ENCODE measurements at places on chromosomes 6 and 20.
A peak's percentile ranks its signal among the peaks of the same experiment; 100 is the strongest.

- H3K4me3 ChIP-seq, result no peak overlapping the region
- no peak overlapping the region for H3K27ac ChIP-seq
- H3K36me3 ChIP-seq, result no peaks in the 10 kb centered on the region
- H3K4me1 ChIP-seq, result 0 out of 2 replicates have a peak, but pooled peaks cover 3% of the 10 kb centered on the region
Observed at GRCh38 chr6:15588971-15589634, 73.7 kb downstream of the DTNBP1 start.

DNA sequence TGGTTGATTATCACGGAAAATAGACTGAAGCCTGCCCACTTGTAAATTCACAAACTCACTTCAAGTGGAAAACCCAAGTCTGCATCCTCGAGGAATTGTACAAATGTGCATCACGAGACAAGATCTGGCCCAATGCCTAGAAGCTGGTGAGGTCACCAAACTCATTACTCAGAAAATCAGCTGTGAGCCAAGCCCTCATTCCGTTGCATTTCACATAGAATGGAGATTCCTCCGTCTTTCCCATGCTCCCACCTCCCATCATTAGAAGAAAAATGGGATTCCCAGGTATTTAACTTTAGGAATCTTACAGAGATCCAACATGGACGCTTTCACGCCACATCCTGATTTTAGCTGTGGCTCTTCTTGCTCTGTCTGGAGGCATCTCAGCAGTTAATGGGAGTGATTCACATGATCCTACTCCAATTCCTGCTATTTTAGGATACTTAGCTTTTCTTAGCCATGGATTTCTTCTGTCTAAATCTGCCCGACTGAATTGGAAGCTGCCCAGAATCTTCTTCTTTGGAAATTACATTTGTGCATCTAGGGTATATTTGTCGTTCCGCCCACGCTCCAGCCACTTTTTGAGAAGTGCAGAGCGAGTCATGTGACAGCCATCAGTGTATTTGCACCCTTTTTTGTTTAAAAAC is 68.7 kb upstream of the STMND1 start:
- peaks cover 7% of the 10 kb centered on the region for H3K4me1 ChIP-seq
- peak overlapping the region; percentile 35 for H3K4me3 ChIP-seq
- H3K36me3 ChIP-seq, result no peaks in the 10 kb centered on the region
- H3K27me3 ChIP-seq, result no peaks in the 10 kb centered on the region

DNA sequence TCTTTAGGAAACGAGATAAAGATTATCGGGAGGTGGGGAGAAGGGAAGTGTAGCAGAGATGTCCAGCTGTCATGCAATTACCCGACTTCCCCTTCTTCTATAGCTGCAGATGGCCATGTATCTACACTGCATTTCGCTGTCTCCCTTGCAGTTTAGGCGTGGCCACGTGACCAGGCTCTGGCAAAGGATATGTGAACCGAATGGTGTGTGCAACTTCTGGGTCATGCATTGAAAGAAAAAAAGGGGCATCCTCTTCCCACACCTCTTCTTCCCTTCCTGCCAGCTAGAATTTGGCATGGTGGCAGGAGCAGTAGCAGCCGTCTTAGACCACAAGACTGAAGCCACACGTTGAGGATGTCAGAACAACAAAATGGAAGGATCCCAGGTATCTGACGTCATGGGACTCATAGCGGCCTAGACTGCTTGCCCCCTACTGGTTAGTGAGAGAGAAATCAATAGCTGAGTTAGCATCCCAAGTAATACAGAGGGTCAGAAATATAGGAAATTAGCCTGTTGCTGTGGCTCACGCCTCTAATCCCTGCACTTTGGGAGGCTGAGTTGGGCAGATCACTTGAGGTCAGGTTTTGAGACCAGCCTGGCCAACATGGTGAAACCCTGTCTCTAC is 32.8 kb downstream of the TCF15 start:
- H3K4me3 ChIP-seq, result no peak overlapping the region
- H3K27me3 ChIP-seq, result peaks cover 22% of the 10 kb centered on the region
- no peaks in the 10 kb centered on the region for H3K36me3 ChIP-seq
- no peak overlapping the region for H3K27ac ChIP-seq

- peak; percentile 8 for DNase-seq
- H3K4me1 ChIP-seq, result no peaks in the 10 kb centered on the region
- no peaks in the 10 kb centered on the region for H3K36me3 ChIP-seq
- no peak overlapping the region for H3K27ac ChIP-seq
Observed at GRCh38 chr20:63116412-63117106, 99.4 kb downstream of the YTHDF1 start.

GRCh38 chr6:90222724-90223198 is 73.9 kb downstream of the BACH2 start:
- no peaks in the 10 kb centered on the region for H3K36me3 ChIP-seq
- no peaks in the 10 kb centered on the region for H3K27me3 ChIP-seq
- DNase-seq, result peak; percentile 65
- no peak overlapping the region for H3K4me3 ChIP-seq
- H3K4me1 ChIP-seq, result peaks cover 17% of the 10 kb centered on the region
- no peak overlapping the region for H3K27ac ChIP-seq

GRCh38 chr6:105740946-105741645 is 338.2 kb upstream of the PREP start:
- no peak overlapping the region for H3K27ac ChIP-seq
- H3K36me3 ChIP-seq, result no peaks in the 10 kb centered on the region
- H3K4me1 ChIP-seq, result peaks cover 3% of the 10 kb centered on the region
- H3K27me3 ChIP-seq, result no peaks in the 10 kb centered on the region

GRCh38 chr6:18317850-18318249 is 53.5 kb upstream of the DEK start:
- H3K27me3 ChIP-seq, result no peaks in the 10 kb centered on the region
- H3K4me1 ChIP-seq, result peaks cover 6% of the 10 kb centered on the region
- H3K4me3 ChIP-seq, result no peak overlapping the region
- H3K27ac ChIP-seq, result no peak overlapping the region

DNA sequence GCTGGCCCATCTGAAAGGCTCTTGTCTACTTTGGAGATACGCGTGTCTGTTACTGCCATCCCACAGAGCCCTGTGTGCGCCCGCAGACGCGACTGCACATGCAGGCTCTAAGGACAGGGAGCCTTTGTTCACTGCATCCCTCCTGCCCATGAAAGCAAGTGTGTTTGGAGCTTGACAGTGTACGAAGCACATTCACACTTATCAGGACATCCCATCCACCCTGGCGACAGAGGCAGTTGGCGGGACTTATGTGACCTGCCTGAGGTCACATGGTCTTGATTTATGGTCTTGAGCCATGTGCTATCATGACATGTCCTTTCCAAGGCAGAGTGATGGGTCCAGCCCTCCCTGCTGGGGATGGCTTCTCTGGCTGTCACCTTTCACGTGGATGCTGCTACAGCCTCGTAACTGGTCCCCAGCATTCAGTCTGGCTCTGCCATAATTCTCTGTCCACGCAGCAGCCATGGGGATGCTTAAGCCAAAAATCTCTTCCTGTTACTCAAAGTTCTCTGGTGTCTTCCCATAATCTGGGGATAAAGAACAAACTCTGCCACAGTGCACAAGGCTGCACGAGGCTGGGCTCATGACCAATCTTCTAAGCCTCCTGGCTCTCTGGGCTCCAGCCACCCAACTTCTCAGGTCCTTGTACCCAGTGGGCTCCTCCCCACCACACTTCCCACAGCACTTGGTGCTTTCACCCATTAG is 36.3 kb upstream of the FAM83D start:
- no peak overlapping the region for H3K27ac ChIP-seq
- no peak overlapping the region for H3K4me3 ChIP-seq
- no peaks in the 10 kb centered on the region for H3K4me1 ChIP-seq
- no peak for DNase-seq
- no peaks in the 10 kb centered on the region for H3K36me3 ChIP-seq

GRCh38 chr6:4274382-4275082 is 139.2 kb upstream of the ECI2 start:
- peak; percentile 35 for DNase-seq
- no peak overlapping the region for H3K4me3 ChIP-seq
- no peaks in the 10 kb centered on the region for H3K36me3 ChIP-seq
- H3K4me1 ChIP-seq, result no peaks in the 10 kb centered on the region

DNA sequence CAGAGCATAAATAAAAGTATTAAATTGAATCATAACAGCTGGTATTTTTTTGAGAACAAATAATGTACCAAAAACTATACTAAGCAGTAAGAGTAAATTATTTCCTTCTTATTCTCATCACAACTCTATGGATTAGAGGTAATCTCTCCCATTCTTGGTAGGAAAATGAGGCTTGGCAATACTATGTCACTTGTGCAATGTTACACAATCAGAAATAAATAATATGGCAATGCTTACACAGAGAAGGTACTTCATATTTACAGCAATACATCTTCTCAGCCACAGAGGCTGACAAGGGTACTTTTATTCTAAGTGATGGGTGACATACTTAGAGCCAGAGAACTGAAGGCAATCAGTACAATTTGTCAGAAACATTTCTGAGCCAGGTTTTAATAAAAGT is 3.9 kb downstream of the DST start:
- peaks cover 23% of the 10 kb centered on the region for H3K36me3 ChIP-seq
- H3K27ac ChIP-seq, result no peak overlapping the region
- no peak for DNase-seq
- H3K27me3 ChIP-seq, result no peaks in the 10 kb centered on the region
- peaks cover 6% of the 10 kb centered on the region for H3K4me1 ChIP-seq

- H3K27ac ChIP-seq, result no peak overlapping the region
- no peaks in the 10 kb centered on the region for H3K36me3 ChIP-seq
- no peaks in the 10 kb centered on the region for H3K27me3 ChIP-seq
- peaks cover 8% of the 10 kb centered on the region for H3K4me1 ChIP-seq
- no peak for DNase-seq
- H3K4me3 ChIP-seq, result no peak overlapping the region
Observed at GRCh38 chr6:111793711-111794111, 79.5 kb downstream of the FYN start.

GRCh38 chr6:31752739-31753319 is 9.6 kb upstream of the SAPCD1 start:
- H3K4me3 ChIP-seq, result no peak overlapping the region
- peaks cover 5% of the 10 kb centered on the region for H3K4me1 ChIP-seq
- H3K27ac ChIP-seq, result no peak overlapping the region
- peak; percentile 90 for DNase-seq
- no peaks in the 10 kb centered on the region for H3K36me3 ChIP-seq
- H3K27me3 ChIP-seq, result no peaks in the 10 kb centered on the region

- H3K4me1 ChIP-seq, result no peaks in the 10 kb centered on the region
- H3K27ac ChIP-seq, result no peak overlapping the region
- no peak overlapping the region for H3K4me3 ChIP-seq
- no peaks in the 10 kb centered on the region for H3K27me3 ChIP-seq
- DNase-seq, result no peak
Observed at GRCh38 chr6:152836523-152836922, 85.9 kb downstream of the VIP start.

GRCh38 chr6:38695933-38696332 is 7.0 kb downstream of the GLO1 start:
- no peak overlapping the region for H3K27ac ChIP-seq
- H3K36me3 ChIP-seq, result 0 out of 2 replicates have a peak, but pooled peaks cover 3% of the 10 kb centered on the region
- H3K27me3 ChIP-seq, result no peaks in the 10 kb centered on the region
- no peaks in the 10 kb centered on the region for H3K4me1 ChIP-seq
- no peak for DNase-seq

- no peaks in the 10 kb centered on the region for H3K36me3 ChIP-seq
- H3K4me1 ChIP-seq, result peaks cover 6% of the 10 kb centered on the region
- peak overlapping the region; percentile 4 for H3K27ac ChIP-seq
- no peaks in the 10 kb centered on the region for H3K27me3 ChIP-seq
Observed at GRCh38 chr20:2518558-2518957, 9.8 kb upstream of the ZNF343 start.

GRCh38 chr6:5302220-5302946 is 41.1 kb downstream of the FARS2 start:
- peaks cover 2% of the 10 kb centered on the region for H3K4me1 ChIP-seq
- peak; percentile 8 for DNase-seq
- no peaks in the 10 kb centered on the region for H3K27me3 ChIP-seq
- H3K4me3 ChIP-seq, result no peak overlapping the region

DNA sequence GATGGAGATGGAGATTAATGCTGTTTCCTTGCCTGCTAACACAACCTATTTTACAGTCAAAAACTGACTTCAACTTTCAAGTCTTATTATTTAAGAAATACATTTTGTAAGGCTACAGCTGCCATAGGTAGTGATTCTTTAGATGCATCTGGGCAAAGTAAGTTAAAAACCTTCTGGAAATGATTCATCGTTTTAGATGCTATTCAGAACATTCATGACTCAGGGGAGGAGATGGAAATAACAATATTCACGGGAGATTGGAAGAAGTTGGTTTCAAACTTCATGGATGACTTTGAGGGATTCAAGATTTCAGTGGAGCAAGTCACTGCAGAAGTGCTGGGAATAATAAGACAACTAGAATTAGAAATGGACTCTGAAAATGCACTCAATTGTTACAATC is 174.9 kb upstream of the GGTLC1 start:
- H3K36me3 ChIP-seq, result no peaks in the 10 kb centered on the region
- H3K4me1 ChIP-seq, result no peaks in the 10 kb centered on the region
- H3K27ac ChIP-seq, result no peak overlapping the region
- H3K27me3 ChIP-seq, result no peaks in the 10 kb centered on the region
- H3K4me3 ChIP-seq, result no peak overlapping the region

DNA sequence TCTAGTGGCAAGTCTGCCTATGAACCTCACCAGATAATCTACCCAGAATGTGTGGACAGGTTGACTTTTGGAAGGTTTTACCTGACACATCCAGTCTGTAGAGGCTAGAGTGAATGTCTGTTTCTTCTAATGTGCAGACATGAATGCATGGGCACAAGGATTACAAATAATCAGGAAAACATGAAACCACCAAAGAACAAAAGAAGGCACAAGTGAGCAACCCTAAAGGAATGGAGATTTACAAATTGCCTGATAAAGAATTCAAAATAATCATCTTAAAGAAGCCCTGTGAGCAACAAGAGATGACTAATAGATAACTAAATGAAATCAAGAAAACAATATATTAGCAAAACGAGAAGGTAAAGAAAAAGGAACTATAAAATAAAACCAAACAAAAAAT is 876.1 kb upstream of the ADGRB3 start:
- no peak overlapping the region for H3K4me3 ChIP-seq
- DNase-seq, result no peak
- no peaks in the 10 kb centered on the region for H3K36me3 ChIP-seq
- no peaks in the 10 kb centered on the region for H3K4me1 ChIP-seq
- no peaks in the 10 kb centered on the region for H3K27me3 ChIP-seq

DNA sequence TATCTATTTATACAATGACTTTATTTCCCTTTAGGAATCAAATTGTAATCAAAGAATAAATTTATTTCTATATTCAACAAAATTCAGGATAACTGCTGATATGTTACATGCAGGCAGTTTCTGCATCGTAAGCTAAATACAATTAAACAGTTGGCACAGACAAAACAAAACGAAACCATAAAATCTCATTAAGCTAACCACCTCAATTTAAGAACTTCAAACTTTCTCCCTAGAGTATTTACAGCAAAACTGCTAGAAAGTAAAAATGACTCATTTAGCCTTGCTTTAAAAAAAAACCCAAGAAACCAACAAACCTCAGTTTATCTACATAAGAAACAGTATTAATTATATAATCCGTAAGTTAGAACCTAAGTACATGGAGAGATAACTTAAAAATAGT is 17.1 kb downstream of the SSR1 start:
- H3K4me3 ChIP-seq, result no peak overlapping the region
- no peak overlapping the region for H3K27ac ChIP-seq
- H3K4me1 ChIP-seq, result no peaks in the 10 kb centered on the region
- no peaks in the 10 kb centered on the region for H3K27me3 ChIP-seq
- DNase-seq, result no peak
- peaks cover 40% of the 10 kb centered on the region for H3K36me3 ChIP-seq

- no peak overlapping the region for H3K4me3 ChIP-seq
- DNase-seq, result no peak
- no peaks in the 10 kb centered on the region for H3K36me3 ChIP-seq
- H3K27me3 ChIP-seq, result no peaks in the 10 kb centered on the region
- peaks cover 8% of the 10 kb centered on the region for H3K4me1 ChIP-seq
Observed at GRCh38 chr20:38227420-38228360, 32.8 kb downstream of the KIAA1755 start.

All from IMR-90 (cell line).